GM23338 (cell line): ENCODE measurements at places on chromosomes 7 and 10. TPM values are rescaled to one million over a fixed set of nuclear protein-coding genes. Genes with fewer than 3 reads are reported as not detected.

DNA sequence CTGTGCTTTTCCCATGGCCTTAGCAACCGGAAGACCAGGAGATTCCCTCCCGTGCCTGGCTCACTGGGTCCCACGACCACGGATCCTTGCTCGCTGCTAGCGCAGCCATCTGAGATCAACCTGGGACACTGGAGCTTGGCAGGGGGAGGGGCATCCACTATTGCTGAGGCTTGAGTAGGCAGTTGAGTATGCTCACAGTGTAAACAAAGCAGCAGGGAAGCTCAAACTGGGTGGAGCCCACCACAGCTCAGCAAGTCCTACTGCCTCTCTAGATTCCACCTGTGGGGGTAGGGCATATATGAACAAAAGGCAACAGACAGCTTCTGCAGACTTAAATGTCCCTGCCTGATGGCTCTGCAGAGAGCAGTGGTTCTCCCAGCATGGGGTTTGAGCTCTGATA lies 697.0 kb downstream of the SORCS1 start:
- no peak overlapping the region for H3K27ac ChIP-seq
- H3K36me3 ChIP-seq = no peaks in the 10 kb centered on the region
- H3K4me1 ChIP-seq = no peaks in the 10 kb centered on the region
- peak; percentile 44 for DNase-seq
- no peaks in the 10 kb centered on the region for H3K27me3 ChIP-seq
- no peak overlapping the region for H3K4me3 ChIP-seq

- H3K27me3 ChIP-seq = no peaks in the 10 kb centered on the region
- DNase-seq = no peak
- peaks cover 22% of the 10 kb centered on the region for H3K4me1 ChIP-seq
- no peak overlapping the region for H3K27ac ChIP-seq
These were observed 2.4 kb downstream of the NYAP1 start for GRCh38 chr7:100486111-100486636.

DNA sequence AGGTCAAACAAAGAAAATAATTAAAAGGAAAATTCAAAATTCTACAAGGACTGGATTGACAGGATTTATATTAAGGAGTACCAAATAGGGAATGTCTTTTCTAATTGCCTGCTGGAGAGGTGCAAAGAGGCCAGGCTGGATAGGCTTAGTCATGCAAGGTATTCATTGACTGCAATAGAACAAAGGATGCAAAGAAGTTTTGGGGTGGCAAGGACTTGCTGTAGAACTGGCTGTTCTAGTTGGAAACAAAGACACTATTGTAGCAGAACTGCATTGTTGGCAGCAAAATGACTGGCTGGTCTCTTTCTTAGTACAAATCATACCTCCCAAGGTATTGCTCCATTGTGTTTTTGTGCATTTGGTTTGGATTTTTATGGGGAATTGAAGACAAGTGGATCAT lies 10.1 kb downstream of the ITGB8 start:
- no peaks in the 10 kb centered on the region for H3K36me3 ChIP-seq
- H3K4me1 ChIP-seq = peaks cover 18% of the 10 kb centered on the region; the same call in 1 of the 2 replicates
- no peak overlapping the region for H3K4me3 ChIP-seq
- peak; percentile 69 for DNase-seq

DNA sequence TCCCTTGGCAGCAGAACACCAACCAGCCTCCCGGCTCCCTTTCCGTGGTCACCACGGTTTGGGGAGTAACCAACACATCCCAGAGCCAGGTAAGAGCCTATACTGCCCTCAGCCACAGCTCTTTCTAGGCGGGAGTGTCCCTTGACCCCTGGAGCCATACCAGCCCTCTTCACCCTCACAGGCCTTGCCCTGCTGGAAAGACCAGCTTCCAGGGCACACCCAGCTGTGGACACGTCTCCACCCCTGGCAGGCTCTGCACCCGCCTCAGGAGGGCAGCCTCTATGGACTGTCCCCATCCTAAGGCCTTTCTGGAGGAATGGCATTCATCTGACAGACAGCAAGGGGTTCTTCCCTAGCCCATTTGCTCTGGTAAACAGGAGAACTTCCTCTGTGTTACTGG lies 57.5 kb upstream of the PPIF start:
- H3K36me3 ChIP-seq = no peaks in the 10 kb centered on the region; the same call in 1 of the 2 replicates
- no peaks in the 10 kb centered on the region for H3K27me3 ChIP-seq
- no peaks in the 10 kb centered on the region for H3K4me1 ChIP-seq
- DNase-seq = no peak
- H3K27ac ChIP-seq = no peak overlapping the region

- H3K36me3 ChIP-seq = no peaks in the 10 kb centered on the region; the same call in 1 of the 2 replicates
- peaks cover 19% of the 10 kb centered on the region for H3K27me3 ChIP-seq
- peak; percentile 51 for DNase-seq
- H3K4me1 ChIP-seq = peaks cover 15% of the 10 kb centered on the region
- H3K4me3 ChIP-seq = no peak overlapping the region
These were observed 36.0 kb downstream of the AGAP3 start for GRCh38 chr7:151122276-151122675.

The IGF2BP3 gene
- 183 and 209 TPM in 2 replicates for total RNA-seq

- peak; percentile 44 for DNase-seq
- peaks cover 4% of the 10 kb centered on the region; the same call in 1 of the 2 replicates for H3K36me3 ChIP-seq
- no peaks in the 10 kb centered on the region for H3K27me3 ChIP-seq
- H3K4me1 ChIP-seq = peaks cover 8% of the 10 kb centered on the region; the same call in 1 of the 2 replicates
These were observed 258.0 kb upstream of the PRKCQ start for GRCh38 chr10:6838118-6838517.

The SLC25A13 gene
- 82.6 and 84.6 TPM in 2 replicates for total RNA-seq

GRCh38 chr7:138032186-138032585 lies 30.3 kb upstream of the CREB3L2 start:
- no peak overlapping the region for H3K4me3 ChIP-seq
- peaks cover 19% of the 10 kb centered on the region for H3K36me3 ChIP-seq
- no peak for DNase-seq
- no peaks in the 10 kb centered on the region for H3K27me3 ChIP-seq
- 0 out of 2 replicates have a peak overlapping the region, but pooled peaks have one; percentile 2 for H3K27ac ChIP-seq

GRCh38 chr7:154345093-154345492 lies 292.9 kb downstream of the DPP6 start:
- H3K27ac ChIP-seq = no peak overlapping the region
- H3K36me3 ChIP-seq = no peaks in the 10 kb centered on the region
- no peaks in the 10 kb centered on the region for H3K4me1 ChIP-seq
